SJSA1 (cell line): ENCODE measurements at places on chromosomes 11 and 22. TPM values are rescaled to one million over a fixed set of nuclear protein-coding genes. Genes with fewer than 3 reads are reported as not detected.

GRCh38 chr11:110433393-110434333, 3.9 kb downstream of the FDX1 start:
- peak; percentile 37 for DNase-seq

GRCh38 chr11:47244448-47245350, 3.9 kb downstream of the ACP2 start:
- DNase-seq = no peak

The TENM4 gene
- total RNA-seq = not detected in 2 replicates

DNA sequence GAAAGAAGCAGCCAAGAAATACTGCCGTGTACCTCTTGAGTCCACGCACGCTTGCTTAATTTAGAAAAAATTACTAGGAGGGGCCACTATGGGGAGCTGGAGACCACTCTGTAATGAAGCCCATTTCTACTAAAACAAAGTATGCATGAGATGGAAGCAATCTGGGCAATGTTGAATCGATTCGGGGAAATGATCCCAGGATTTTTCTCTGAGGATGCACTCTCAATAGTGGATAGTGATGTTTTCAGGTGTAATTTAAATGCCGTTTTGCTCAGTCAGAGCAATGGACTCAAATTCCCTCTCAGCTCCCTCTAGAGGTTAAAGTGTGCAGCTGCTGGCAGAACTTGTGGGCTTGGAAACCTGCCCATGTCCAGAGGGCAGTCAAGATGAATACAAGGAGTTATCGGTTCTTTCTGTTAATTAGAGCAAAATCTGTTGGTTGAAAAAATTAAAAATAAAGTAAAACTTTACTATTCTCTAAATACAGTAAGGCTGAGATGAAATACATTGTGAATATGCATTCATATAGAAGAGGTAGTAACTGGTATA, 64.1 kb downstream of the ME3 start:
- no peak for DNase-seq

The APOA1 gene
- total RNA-seq = 0.72 TPM in 1 of 2 replicates, not detected in the other

The FREY1 gene
- total RNA-seq = 0.21 TPM in 1 of 2 replicates, not detected in the other

- no peak for DNase-seq
These were observed 5.5 kb downstream of the HRAS start for GRCh38 chr11:529728-530411.

DNA sequence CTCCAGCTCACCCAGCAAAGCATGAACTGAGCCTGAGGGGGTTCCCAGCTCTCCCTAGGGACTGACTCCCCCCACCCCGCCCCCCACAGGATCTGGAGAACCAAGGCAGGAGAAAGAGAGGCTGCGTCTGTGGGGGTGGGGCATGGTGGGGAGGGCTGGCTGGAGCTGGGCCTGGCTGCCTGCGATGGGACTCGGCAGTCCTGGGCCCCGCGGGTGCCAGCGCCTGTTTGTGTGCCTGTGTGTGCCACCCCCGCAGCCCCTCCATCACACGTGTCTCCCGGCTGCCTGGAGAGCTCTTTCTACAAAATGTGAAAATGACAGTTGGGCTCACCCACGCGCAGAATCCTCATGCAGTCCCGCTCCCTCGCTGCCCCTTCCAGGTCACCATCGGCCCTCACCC, 46.8 kb downstream of the CACNA1I start:
- DNase-seq = no peak

DNA sequence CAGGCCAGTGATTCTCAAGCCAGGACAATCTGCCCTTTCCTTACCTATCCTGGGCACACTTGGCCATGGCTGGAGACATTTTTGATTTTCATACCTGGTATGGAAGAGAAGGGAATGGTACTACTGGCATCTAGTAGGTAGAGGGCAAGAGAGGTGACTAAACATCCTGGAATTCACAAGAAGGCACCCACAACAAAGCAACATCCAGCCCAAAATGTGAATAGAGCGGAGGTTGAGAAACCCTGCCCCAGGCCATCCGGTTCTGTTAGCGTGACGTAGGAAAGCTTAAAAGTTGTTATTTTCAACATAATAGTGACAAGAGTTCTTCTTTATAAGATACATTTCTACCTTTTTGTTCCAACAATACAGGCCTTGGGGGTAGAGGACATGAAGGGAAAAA, 114.9 kb upstream of the ALX4 start:
- DNase-seq = peak; percentile 11

DNA sequence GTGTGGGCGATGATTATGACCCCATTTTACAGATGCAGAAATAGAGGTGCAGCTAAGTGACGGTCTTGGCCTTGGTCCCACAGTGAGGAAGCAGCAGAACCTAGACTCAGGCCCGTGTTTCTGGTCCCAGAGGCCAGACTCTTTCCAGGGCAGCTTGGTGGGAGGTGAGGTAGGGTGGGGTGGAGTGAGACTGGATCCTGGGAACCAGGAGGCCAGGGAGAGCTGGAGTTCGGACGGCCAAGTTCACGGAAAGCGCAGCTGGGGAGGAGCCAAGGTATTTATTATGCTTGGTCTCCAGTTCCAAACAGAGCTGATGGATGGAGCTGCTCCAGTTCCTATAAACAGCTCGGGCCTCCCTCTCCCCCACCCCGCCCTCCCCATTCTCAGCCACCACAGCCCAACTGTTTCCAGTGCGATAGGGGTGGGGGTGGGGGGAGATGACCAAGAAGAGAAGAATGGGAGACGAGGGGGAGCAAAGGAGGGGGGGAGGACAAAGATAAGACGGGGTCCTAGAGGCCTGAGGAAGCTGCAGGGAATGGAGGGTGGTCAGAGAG, 16.2 kb downstream of the LRRC32 start:
- DNase-seq = peak; percentile 71

GRCh38 chr11:114384487-114384886, 15.8 kb downstream of the C11orf71 start:
- DNase-seq = no peak

The MRPL40 gene
- total RNA-seq = 54.3 and 65.2 TPM in 2 replicates

The OR52I1 gene
- not detected in 2 replicates for total RNA-seq

- no peak for DNase-seq
These were observed 48.2 kb downstream of the BSX start for GRCh38 chr11:122933416-122933815.

DNA sequence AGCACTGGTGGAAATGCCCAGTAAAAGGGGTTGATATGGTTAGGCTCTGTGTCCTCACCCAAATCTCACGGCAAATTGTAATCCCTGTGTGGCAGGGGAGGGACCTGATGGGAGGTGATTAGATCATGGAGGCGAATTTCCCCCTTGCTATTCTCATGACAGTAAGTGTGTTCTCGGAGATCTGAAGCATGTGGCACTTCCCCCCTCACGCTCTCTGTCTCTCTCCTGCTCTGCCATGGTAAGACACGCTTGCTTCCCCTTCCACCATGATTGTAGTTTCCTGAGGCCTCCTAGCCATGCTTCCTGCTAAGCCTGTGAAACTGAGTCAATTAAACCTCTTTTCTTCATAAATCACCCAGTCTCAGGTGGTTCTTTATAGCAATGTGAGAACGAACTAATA, 37.4 kb downstream of the PACSIN2 start:
- no peak for DNase-seq

The DGCR6 gene
- total RNA-seq = 0.95 and 1.9 TPM in 2 replicates

DNA sequence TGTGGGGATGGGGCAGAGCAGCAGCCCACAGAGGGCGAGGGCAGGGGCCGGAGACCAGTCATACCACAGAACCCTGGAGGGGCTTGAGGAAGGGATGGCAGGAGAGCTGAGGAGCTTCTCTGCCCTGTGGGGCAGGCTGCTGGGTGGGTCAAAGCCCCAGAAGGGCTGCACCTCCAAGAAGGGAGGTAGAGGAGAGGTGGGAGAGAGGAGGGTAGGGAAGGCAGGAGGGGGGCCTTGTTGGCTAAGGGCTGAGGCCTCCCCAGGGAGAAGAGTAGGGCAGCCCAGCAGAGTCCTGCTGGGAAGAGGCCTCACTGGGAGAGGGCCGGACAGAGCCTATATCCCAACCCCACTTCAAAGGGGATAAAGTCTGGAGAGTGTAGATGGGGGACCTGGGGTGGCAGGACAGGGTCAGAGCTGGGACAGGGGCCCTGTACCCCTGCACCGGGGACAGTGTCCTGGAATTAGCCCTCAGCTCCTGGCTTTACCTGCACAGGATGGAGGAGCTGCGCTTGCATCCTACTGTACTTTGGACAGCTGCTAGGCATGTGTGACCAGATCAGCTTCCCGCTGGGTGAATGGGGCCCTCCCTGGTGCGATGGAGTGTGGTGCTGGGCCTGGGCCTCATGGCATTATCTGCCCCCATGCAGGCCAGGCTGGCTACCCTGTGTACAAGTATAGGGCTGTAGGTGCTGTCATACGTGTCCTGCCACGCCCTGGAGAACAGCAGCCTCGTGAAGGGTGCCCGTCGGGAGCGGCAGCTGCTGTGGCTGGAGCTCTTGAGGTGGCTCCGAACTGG, 7.3 kb downstream of the DGCR6L start:
- DNase-seq = no peak

DNA sequence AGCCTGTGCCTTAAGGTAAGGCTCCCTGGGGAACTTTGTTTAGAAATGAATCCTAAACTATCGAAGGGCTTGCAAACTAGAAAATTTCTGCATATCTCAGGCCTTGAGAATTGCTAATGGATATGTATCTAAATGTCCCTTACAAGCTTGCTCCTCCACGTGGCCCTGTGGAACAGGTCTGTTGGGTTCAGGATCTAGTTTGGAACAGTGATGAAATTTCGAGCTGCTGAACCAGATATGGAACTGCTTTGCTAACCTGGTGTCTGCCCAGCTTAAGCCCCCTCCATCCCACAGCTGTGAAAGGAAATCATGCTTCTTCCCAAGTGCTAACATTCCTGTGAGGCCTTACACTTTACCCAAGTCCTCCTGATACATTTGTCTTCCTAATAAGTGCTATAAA, 11.6 kb downstream of the SREBF2 start:
- no peak for DNase-seq

The SORL1 gene
- 0.05 TPM in 1 of 2 replicates, not detected in the other for total RNA-seq

DNA sequence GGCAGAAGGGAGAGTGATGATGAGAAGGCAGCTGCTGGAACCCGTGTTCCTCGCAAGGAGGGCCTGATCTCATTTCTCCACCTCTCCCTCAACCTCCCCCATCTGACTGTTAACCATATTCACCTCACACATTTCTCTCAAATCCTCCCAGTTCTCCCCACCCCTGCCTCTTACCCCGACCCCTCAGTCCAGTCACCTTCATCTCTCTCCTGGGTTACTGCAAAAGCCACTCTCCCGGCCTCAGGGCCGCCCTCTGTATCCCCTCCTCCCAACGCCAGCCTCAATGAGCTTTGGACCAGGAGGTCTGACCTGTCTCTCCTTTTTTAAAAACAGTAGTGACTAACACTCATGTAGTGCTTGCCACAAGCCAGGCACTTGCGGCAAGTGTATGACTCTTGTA, 29.5 kb upstream of the LMO1 start:
- no peak for DNase-seq

- DNase-seq = no peak
These were observed 1611.7 kb upstream of the TENM4 start for GRCh38 chr11:81052344-81053158.

The POU2AF3 gene
- not detected in 2 replicates for total RNA-seq

DNA sequence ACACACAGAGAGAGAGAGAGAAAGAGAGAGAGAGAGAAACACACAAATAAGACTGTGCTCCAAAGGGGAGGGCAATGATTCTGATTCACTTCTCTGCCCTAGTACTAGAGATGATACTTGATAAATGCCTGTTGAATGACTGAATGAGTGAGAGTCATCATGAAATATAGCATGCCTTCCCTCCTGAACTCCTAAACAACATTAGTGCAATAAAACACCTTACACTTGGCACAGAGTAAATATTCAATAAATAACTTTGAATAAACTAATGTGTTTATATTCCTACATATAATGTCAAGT, 511.2 kb upstream of the RAG2 start:
- no peak for DNase-seq

The DYNC2H1 gene
- total RNA-seq = 1.5 and 2.2 TPM in 2 replicates

The OR5A1 gene
- total RNA-seq = not detected in 2 replicates

DNA sequence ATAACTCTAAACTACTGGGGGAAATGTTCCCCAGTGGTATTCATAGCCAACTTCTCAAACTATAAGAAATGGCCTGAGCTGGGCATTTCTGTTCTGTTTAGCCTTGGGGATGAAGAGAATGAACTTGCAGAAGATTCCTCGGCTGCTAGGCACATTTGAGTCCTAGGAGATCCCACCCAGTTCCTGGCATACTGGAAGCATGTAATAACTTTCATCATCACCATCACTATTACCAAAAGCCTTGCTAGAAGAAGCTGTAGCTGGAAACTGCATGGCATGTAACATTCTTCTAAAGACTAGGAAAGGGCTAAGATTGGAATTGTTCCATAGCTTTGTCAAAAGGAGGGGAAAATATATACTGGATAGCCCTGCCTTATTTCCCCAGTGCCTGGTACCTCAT, 40.1 kb upstream of the SLC1A2 start:
- DNase-seq = no peak

- DNase-seq = no peak
These were observed 165.1 kb downstream of the MSANTD4 start for GRCh38 chr11:105856954-105857353.

The CEND1 gene
- 0.21 and 0.88 TPM in 2 replicates for total RNA-seq

DNA sequence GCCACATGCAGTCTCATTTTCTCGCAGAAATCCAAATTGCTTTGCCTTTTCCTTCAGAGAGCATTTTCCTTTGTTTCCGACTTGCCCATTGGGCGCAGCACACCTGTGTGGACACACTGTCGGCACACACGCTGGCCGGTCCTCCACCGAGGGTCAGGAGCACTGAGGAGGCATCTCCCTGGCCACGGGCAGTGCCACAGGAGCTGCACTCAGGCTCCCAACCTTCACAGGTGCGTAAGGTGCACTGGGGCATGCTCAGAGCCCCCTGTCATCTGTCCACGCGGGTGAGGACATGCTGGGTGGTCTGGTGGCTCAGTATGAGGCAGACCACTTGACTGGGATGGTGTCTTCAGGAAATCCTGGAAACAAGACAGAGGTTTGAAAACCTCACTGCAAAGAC, 779.1 kb downstream of the BRD1 start:
- no peak for DNase-seq
